ENCODE measurements at places on chromosomes 1 and 21.

- no peak for DNase-seq
Measured at GRCh38 chr1:58447886-58448285, 98.6 kb downstream of the OMA1 start.

GRCh38 chr1:85189120-85189519, 11.7 kb downstream of the SYDE2 start:
- DNase-seq: no peak

GRCh38 chr1:212754680-212755079, 36.9 kb downstream of the NSL1 start:
- peak; percentile 58 for DNase-seq

- DNase-seq: peak; percentile 48
Measured at GRCh38 chr1:1349256-1350012, at the start of gene DVL1. Gene DVL1 (minus strand): TSS chr1:1349418. CDS start chr1:1349065, 353 bp downstream.

- no peak for DNase-seq
Measured at GRCh38 chr1:182003025-182003725, 58.3 kb downstream of the ZNF648 start.

DNA sequence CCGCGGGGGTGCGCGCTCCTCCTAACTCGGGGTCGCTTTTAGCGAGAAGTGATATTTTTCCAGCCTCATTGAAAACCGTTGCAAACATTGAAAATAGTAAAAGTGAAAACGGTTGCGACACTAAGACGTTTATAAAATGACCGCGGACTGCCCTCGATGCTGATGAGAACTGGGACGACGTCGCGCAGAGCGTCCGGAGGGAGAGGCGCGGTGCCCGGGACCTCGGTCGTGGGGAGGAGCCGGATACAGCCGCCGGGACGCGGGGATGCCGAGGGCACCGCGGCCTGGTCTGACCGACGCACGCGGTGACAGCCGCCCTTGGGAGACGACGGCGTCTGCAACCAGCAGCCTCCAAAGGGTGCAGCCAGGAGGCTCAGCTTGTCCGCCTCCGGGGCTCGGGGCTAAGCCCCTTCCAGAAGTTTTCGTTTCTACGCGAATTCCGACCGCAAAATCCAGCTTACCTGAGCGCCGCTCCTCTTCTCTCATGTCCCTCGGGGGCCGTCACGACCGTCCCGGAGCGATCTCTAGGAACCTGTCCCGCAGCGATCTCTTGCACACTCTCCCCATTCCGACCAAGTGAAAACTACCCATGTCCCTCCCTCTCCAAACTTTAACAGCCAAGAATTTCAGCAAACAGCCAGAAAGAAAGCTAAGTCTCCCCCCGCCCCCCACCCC, 144.4 kb upstream of the ETS2 start:
- no peak for DNase-seq

DNA sequence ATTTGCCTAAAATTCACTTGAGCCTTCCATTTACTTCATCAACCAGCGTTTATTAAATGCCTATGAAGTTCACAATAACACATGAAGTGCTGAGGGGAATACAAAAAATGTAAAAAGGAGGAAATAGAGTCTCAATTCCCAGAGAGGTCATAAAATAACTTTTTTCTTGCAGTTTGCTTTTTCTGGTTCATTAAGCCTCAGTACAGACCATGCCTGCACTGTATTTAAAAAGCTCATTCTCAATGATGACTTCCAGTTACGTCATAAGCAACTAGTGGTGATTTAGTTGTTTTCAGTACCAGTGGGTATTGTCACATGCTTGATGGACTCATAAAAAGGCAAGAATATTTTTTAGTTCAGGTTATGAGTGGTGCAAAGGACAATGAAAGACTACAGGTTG, 160.1 kb upstream of the UBE2U start:
- DNase-seq: no peak

DNA sequence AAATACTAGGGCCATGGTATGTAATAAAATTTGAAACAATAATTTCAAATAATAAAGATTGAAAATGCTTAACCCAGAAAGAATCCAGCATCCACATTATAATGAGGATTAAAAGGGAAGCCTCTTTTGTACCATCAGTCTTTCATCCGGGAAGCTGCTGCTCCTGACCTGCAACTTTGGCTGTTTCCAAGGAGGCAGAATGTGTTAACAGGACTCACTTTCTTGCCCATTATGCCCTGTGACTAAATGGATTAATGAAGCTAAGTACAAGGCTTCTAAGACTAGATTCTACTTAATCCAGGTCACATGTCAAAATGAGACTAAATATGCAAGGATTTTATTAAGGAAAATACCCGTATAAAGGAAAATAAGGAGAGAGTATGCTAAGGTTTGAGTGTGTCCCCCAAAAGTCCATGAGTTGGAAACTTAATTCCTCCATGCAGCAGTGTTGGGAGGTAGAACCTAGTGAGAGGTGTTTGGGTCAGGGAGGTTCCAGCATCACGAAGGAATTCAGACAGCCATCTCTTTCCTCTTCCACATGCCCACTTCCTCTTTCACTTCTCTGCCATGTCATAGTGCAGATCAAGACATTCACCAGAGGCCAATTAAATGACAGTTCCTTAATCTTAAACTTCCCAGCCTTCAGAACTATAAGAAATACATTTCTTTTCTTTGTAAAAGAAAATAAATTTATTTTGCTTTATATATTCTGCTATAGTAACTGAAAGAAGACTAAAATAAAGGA, 27.7 kb downstream of the FMO2 start:
- DNase-seq: no peak

DNA sequence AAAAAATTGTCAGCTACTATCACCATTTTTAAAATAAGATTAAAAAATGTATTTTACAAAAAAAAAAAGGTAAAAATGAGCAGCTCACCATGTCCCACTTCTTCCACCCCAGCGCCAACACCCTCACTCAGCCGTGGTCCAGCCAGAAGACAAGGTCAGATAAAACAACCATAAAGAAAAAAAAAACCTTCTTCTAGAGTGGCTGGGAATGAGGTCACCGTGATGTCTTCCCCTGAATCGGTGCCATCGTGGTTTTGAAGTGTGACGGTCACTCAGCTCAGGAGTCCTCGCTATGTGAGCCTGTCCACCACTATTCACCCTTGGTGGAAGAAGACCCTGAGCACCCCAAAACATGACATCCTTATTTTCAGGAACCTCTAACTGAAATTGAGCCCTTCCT, 38.1 kb downstream of the B3GALT5 start:
- no peak for DNase-seq

- no peak for DNase-seq
Measured at GRCh38 chr1:153035211-153035610, 4.2 kb downstream of the SPRR1B start.

GRCh38 chr1:236163463-236164153, 21.3 kb downstream of the GPR137B start:
- no peak for DNase-seq

DNA sequence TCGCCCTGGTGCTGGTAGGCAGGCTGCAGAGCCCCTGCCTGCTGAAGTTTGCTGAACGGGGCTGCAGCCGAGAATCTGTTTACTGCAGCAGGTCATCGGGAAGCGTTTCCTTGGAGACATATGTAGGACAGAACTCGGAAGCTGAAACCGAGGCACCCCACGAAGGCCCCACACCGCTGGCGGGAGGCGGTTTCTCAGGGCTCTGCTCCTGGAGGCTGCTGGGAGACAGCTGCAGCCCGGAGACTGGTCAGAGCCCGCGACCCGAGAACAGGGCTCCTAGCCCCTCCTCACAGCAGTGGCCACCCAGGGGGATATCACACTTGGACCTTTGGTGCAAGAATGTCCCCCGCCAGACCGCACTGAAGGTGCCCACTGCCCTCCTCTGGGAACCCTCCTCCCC, 12.7 kb upstream of the PLCH2 start:
- DNase-seq: no peak

- no peak for DNase-seq
Measured at GRCh38 chr1:1614954-1615255, 395 bp upstream of the MIB2 start.

- no peak for DNase-seq
Measured at GRCh38 chr1:27951396-27951795, 8.4 kb upstream of the XKR8 start.

GRCh38 chr1:2989976-2990375, 31.3 kb upstream of the ACTRT2 start:
- no peak for DNase-seq

- no peak for DNase-seq
Measured at GRCh38 chr1:210505601-210506496, 177.1 kb downstream of the HHAT start.

GRCh38 chr1:206708058-206708457, 23.4 kb downstream of the MAPKAPK2 start:
- DNase-seq: no peak

- DNase-seq: no peak
Measured at GRCh38 chr1:187338762-187339412, 510.1 kb downstream of the PLA2G4A start.

DNA sequence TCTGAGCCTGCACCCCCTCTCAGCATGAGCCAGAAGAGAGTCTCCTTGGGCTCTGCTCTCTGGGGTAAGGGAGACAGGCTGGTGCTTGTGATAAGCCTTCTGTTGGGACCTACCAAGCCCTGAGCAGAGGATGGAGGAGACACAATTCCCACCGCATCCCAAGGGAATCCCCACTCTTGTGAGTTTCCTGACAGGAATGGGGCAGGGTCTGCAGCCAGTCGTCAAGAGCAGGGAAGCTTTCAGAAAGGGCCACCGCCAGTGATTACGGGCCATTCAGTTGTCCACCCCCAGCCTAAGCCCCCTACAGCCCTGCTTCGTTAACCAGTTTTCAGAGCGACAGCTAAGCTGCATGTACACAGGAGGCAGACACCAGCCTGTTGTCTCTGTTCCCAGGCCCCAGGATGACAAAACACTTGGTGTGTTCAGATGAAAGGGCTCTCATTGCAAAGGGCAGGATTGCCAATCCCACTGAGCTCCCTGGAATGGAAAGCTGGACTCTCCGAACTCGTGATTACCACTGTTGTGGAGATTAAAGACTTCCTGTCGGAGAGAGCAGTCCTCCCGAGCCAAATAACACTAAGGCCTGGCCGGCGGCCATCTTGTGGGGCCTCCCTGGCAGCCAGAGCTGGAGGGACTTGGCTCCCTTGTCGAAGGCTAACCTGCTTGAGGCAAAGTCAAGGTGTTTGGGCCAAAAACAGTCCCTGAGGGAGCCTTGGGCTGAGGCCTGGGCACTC, 37.4 kb upstream of the SLC30A1 start:
- no peak for DNase-seq

GRCh38 chr1:169941982-169942830, 48.5 kb upstream of the SCYL3 start:
- DNase-seq: no peak

DNA sequence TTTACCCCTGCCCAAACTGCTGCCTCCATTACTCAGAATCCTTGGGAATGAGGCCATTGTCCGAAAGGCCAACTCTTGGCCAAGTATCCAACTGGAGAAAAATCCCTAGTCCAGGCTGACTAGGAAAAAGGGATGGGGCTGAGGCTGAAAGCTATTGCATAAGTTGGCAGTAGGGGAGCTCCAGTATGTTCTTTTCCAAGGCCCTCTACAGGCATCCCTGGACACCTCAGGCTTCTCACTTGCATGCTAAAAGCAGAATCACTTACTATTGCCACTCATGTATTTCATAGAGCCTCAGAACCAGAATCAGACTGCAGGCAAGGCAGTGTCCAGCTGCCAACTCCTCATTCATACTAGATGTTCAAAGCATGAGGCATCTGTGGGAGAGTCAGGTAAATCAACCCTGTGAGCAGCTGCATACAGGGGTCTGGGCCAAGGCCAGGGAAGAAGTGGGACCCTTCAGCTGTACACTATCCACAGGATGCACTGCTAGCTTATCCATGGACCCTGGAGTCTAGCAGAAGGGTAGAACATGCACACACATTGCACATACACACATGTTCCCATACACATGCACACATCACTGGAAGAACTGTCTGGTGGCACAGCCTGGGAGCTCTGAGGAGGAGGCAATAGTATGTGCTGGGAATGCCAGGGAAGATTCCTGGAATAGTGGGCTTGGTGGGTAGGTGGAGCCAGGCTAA, 195.3 kb downstream of the C1orf94 start:
- DNase-seq: no peak
